ENCODE measurements at places on chromosomes 16 and 17. TPM values are rescaled to one million over a fixed set of nuclear protein-coding genes. Genes with fewer than 3 reads are reported as not detected.

GRCh38 chr17:30939051-30939689, 17.4 kb downstream of the ADAP2 start:
- no peak for DNase-seq

GRCh38 chr17:61470530-61471136, 18.4 kb downstream of the TBX4 start:
- no peak for DNase-seq

Gene RNF112
- 0.14 TPM for total RNA-seq

GRCh38 chr17:78315355-78316114, 44.3 kb downstream of the SOCS3 start:
- DNase-seq: peak; percentile 82

DNA sequence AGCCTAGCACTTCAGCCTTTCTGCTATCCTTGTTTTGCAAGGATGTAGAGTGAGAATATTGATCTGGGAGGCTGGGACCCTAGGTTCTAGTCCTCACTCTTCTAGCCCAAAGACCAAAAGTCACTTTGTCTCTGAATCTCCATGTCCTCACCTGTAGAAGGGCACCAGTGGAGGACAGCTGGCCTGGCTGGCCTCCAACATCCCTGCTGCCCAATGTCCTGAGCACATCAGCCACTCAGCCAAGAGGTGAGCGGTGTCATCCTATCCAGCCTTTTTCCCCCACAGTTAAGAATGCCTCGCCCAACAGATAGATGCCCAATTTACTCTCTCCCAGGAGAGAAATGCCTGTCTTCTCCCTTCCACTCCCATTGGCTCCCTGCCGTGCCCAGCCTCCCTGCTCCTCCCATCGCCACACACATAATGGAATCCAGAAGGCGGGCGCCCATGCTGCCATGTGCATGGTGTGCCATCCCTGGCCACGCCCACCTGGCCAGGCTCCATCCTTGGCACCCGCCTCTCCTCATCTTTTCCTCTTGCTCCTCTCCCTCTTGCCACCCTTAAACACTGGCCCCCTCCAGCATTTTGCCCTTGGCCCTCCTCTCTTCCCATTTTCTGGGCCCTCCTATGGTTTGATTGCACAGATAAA, 157.3 kb upstream of the SDK2 start:
- DNase-seq: no peak

- no peak for DNase-seq
Observed at GRCh38 chr17:57279432-57279831, 23.1 kb downstream of the MSI2 start.

DNA sequence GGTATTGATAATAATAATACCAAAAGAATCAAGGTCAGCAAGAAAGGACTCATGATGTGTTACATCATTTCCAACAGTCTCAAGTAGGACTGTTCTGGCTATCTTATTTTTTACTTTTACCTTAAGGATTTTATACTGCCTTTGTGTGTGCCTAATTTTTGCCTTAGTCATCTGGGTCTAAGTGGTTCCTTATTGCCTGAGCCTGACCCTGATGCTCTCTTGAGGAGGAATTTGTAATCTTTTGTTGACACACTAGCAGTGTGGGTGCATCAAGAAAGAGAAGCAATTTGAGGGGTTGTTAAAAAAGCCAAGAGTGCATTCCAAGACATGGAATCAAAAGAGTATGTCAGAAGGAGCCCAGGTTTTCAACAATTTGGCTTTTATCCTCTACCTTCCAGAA, 59.3 kb downstream of the TMEM100 start:
- no peak for DNase-seq

DNA sequence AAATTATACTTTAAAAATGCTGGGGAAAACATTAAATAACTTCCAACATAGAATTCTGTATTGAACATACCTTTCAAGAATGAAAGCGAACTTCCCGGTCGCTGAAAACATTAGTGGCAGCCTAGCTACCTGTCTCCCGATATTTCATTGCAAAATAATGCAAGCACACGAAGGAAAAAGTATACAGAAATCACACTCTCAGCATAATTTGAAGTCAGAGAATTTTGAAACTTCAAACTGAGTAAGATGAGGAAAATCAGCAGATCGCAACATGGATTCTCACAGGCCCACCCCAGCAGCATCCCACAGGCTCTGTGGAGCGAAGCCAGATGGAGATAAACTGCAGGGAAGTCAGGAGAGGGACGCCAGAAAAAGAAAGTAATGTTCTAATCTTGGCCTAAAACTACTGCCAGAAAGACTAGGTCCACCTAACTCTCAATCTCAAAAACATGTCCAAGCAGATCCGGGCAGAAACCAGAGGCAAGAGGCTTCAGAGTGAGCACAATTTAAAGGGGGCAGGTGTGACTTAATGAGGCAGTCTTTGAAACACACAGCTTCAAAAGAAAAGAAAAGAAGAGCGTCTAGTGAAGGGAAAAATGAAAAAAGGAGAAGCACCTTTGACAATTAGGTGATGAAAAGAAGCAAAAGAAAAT, 4.8 kb upstream of the GOSR1 start:
- DNase-seq: peak; percentile 64

Gene EXOC3L1
- not detected for total RNA-seq

- DNase-seq: no peak
Observed at GRCh38 chr16:72099377-72099818, 5.8 kb downstream of the DHX38 start.

- DNase-seq: no peak
Observed at GRCh38 chr17:17420561-17421269, 56.1 kb upstream of the MED9 start.

GRCh38 chr17:34993031-34993430, 12.7 kb downstream of the LIG3 start:
- DNase-seq: no peak

DNA sequence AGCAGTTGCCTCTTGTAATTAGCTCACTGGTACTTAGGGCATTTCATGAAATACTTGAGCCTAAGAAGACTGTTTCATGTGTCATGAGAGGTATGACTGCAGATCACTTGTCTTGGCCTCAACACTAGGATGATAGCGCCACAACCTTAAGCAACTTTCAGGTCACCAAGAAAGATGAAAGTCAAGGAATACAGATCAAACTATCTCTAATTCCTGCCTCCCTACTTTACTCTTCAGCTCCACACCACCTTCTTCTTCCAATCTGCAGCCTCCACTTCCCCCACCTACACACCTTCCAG, 28.0 kb downstream of the GNA13 start:
- no peak for DNase-seq

GRCh38 chr17:27283751-27284150, 10.2 kb upstream of the WSB1 start:
- no peak for DNase-seq
